ENCODE measurements at places on chromosomes 1 and 21.

- DNase-seq = no peak
Measured at GRCh38 chr1:51301152-51301843, 29.1 kb downstream of the TTC39A start.

- no peak for DNase-seq
Measured at GRCh38 chr1:242670019-242670418, 145.5 kb upstream of the PLD5 start.

DNA sequence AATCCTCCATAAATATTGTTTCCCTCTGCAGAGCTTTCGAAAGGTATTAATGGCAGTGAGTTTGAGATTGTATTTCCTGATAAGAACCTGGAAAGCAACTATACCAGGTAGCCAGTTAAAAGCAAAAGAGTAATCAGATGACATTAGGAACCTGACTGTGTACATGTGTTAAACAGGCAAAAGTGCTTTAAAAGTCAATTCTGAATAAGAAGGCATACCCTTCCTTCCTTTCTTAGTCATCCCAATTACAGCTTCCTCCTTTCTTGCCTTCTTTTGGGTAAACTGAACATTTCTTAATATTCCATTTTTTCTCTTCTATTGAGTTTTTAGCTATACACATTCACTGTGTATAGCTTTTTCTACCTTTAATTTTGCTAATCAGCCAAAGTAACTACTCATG is 144.7 kb downstream of the ZNF281 start:
- no peak for DNase-seq

DNA sequence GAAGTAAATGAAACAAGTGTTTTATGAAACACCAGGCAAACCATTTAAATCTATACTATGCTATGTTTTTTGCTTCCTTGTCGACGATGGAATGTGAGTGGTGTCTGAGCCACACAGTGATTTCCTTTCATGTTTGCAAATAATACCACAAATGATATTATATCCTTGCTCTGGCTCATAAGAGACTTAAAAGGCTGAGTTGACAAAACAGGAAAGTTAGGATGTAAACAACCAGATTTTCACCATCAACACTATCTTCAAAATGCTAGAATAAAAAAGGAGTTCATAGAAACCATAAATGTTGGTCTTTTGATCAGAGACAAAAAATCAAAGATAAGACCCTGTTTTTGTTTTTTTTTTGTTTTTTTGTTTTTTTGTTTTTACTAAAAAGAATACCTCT is 17.8 kb upstream of the MAGI3 start:
- no peak for DNase-seq

GRCh38 chr1:8070381-8070811 is 44.3 kb upstream of the ERRFI1 start:
- DNase-seq = no peak

DNA sequence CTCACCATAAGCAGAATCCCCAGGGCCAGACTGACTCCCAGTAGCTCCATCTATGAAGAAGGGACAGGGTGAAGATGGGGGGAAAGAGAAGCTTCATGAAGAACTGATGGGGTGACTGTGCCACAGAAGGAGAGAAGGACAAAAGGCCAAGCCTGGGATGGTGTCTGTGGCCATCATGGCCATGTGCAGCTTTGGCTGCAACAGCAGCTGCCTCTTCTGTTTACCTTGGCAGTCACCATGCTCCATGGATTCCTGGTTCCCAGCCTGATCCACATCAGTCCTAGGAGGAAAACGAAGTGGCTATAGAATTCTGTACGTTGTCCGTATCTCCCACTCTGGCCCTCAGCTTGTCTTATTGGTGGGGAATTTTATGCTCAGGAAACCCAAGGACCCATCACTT is 12.0 kb downstream of the SEMA6C start:
- DNase-seq = no peak

DNA sequence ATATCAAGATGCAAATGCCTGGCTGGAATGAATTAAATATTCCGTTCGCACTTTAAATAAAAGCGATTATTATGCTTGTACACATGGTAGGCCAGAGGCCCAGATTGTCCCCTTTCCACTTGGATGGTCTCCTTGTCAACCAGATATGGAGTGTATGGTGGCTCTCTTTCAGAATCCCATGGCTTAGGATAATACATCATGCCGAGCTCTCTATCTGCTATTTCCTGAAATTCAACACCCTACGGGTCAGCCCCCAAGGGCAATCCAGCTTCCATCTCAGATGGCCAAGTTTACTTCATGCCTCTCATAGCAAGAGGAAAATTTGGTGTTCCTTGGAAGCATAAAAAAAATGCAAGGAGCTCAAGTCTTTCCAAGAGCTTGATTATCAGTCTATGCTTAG is 25.4 kb upstream of the FMO1 start:
- no peak for DNase-seq

DNA sequence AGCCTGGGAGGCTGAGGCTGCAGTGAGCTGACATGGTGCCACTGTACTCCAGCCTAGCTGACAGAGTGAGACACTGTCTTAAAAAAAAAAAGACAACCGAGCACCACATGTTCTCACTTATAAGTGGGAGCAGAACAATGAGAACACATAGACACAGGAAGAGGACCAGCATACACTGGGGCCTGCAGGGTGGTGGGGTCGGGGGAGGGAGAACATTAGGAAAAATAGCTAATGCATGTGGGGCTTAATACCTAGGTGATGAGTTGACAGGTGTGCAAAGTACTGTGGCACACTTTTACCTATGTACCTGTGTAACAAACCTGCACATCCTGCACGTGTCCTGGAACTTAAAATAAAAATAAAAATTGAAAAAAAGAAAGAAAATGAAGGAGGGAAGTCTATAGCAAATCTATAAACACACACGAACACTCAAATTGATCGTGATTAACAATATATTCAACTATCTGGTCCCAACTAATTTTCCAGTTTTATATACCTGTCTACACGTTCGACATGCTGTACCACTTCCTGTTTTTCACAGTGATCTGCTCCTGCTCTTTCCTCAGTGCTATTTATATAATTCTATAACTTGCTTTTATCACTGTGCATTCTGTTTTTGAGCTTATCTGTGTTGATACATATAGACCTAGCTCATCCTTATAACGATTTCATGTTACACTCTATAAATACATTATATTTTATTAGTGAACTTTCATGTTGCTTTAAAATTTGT is 27.2 kb downstream of the AK5 start:
- DNase-seq = no peak

DNA sequence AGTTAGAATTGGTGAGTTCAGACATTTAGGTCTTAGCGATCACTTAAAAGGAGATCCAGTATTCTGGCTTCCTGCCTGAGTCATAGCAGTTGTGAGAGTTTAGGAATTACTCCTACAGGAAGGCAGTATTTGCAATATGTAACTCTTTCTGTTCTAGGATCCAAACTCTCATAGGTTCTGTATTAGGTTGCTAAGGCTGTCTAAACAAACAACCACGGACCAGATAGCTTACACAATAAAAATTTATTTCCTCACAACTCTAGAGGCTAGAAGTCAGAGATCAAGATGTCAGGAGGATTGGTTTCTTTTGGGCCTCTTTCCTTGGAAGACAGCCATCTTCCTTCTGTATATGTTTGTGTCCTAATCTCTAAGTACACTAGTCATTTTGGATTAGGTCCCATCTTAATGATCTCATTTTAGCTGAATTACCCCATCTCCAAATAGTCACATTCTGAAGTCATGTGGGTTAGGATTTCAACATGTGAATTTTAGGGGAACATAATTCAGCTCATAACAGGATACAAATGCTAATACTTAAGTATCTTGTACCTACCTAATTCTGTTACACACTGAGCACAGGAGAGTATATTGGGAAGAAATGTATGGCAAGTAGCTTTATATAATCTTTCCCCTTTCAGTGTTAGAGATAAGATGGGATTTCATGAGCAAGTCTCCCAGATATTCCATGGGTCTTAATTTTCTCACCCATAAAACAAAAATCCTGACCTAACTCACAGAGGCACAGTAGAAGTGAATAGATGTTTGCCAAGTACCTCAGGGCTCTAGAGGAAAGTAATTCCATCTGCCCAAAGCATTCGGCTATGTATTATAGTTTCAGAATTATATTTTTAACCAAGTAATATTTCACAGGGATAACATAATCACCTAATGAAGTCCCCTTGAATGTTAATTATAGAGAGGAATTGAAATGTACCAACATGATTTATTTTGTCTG is 144.4 kb downstream of the PTBP2 start:
- no peak for DNase-seq

GRCh38 chr1:225498549-225499136 is 70.8 kb upstream of the LBR start:
- DNase-seq = no peak

- no peak for DNase-seq
Measured at GRCh38 chr1:52867087-52867863, 24.7 kb downstream of the ZYG11A start.

- no peak for DNase-seq
Measured at GRCh38 chr1:236507022-236507700, 16.6 kb upstream of the LGALS8 start.

GRCh38 chr1:234718496-234719453 is 108.8 kb upstream of the IRF2BP2 start:
- DNase-seq = no peak

DNA sequence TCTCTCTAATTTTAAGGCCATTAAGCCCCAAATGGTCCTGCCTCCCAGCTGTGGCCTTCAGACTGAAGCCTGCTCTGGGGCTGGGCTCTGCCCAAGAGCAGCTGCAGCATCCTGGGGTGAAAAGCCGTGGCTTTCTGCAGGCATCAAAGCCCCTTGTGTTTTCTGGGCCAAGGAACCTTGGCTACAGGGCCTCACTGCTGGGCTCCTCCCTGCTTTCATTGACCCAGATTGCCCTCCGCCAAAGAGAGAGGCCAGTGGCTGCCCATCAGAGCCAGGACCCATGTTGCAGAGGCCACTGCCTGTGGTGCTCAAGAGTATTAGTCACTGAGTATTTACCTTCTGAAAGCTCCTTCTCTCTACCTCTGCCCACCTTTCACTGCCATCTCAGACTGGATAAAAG is 1.6 kb downstream of the ZNF648 start:
- no peak for DNase-seq

DNA sequence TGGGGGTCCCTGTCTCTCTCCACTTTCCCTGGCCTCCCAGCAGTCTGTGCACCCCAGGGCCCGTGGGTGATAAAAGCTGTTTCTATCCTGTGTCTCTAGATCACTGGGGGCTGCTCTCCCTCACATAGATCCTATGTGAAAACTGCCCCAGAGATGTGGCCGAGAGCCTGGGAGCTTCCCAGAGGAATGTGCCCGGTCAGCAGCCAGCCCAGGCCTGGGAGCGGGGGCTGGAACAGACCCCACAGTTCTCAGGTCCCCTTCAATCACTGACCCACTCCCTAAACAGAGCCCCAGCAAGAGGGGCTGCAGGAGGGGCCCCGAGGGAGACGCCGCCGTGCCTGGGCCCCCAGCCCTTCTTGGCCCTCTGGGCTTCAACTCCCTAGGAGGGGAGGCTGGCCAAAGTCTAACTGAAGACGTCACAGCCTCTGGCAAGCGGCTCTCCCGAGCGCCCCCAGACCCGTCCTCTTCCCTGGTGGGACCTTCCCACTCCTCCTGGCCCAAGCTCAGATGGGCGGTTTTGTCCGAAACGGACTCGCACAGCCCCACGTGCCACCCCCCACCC is 403 bp downstream of the MXRA8 start:
- no peak for DNase-seq

DNA sequence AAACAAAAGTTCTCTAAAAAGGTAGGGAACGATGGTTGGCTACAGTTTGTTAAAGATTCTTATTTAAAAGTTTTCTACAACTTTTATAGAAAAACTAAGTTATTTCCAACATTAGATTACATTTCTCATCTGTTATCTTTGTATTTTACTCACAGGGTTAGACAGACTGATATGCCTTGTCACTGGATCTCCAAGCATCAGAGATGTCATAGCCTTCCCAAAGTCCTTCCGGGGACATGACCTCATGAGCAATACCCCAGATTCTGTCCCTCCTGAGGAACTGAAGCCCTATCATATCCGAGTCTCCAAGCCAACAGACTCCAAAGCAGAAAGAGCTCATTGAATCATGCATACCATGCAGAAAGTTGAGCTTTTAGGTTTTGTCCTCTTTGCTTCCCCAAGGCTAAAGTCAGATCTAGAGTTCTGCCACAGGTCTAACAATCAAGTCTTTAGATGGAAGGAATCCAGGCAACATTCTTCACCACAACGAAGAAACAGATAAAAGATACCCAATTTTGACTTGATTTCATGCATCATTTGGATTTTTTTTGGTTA is 10.3 kb downstream of the GAS5 start:
- no peak for DNase-seq

DNA sequence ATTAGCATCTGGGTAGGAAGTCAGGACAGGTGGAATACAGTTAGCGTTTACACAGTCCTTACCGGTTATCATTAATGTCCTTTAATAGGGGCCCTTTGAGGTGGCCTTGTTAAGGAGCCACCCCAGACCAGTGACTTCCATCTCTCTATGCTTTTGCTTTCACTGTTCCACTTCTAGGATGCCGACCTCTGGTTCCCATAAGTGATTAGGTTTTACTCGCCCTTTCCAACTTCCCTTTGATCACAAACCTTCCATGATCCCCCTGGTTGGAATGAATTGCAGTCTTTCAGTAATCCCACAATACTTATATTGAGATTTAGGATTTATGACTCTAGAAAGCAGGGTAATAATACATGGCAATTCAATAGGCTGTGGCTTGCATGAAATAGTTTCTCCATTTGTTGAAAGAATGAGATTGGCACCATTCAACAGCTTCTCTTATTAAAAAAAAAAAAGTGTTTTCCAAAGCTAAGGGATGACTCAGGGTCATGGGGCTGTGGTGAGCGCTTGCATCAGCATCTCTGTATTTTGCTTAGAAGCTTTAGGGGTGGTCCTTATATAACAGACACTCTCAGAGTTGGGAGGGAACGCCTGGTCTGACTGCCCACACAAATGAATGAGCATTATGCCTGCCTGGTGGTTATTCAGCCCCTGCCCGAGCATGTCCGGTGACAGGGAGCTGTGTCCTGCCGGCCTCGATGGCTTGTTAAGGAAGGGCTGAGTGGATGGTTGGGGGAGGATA is 110.5 kb downstream of the CNIH3 start:
- no peak for DNase-seq

GRCh38 chr1:175208773-175209492 is 16.4 kb upstream of the KIAA0040 start:
- DNase-seq = no peak
